NCI-H1930 (cell line): ENCODE measurements at places on chromosomes 1 and 21.

DNA sequence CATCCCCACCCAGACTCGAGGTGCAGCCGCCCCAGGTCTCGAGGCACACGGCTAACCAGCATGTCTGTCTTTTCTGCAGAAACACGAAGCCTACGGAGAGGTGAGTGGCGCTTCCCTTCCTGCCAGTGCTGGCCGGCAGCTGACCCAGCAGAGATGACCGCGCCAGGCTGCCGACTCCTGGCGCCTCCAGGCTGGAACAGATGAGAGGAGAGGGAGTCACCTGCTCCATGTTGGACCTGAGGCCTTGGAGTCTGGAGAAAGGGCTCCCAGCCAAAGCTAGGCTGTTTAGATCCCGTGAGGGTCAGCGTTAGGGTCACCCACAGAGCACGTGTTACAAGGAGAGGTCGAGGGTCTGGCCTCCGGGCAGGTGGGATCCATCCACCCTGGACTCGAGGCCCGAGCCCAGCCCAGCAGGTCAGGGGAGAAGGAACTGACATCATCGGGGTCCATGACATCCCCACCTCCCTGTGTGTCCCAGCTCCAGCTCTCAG is 14.9 kb downstream of the COL6A2 start:
- DNase-seq = no peak

GRCh38 chr1:25091658-25092057 is 140.6 kb downstream of the SYF2 start:
- DNase-seq = no peak

DNA sequence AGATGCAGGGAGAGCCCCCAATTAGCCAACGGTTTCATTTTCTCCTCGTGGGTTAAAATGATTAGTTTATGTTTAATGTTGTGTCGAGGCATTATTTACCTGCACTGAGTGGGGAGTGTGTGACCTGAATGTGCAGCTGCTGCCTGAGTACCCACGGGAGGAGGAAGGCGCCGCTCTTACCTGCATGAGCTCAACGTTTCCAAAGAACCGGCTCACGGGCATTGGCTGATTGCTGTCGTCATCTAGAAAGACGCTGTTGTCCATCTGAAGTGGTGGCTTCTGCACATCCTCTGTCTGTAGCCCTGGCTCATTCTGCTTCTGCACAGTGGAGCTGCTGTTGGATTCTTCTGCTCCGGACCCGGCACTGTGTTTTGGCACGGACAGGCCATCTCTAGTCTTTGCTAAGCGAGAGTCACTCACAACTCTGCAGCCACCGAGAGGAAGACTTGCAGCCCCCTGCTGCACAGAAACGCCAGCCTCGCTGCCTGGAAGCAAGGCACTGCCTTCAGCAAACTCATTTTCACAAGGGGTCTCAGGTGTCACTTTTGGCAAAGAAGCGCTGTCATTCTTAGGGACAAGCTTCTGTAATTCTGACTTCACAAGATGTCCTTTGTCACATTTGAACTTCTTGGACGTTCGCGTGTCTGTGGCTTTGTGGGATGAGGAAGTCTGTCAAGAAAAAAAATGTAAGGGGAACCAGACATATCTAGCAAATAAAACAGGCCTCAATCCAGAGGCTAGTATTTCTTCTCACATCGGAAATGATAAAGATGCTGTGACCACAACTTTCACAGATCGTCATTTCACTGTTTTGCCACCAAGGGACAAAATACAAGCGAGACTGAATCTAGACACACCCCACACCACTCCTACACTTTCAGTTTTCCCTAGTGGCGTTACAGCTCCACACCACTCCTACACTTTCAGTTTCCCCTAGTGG is 9.4 kb downstream of the C1orf174 start:
- DNase-seq = no peak

GRCh38 chr1:60287536-60287935 is 214.0 kb upstream of the C1orf87 start:
- DNase-seq = no peak

DNA sequence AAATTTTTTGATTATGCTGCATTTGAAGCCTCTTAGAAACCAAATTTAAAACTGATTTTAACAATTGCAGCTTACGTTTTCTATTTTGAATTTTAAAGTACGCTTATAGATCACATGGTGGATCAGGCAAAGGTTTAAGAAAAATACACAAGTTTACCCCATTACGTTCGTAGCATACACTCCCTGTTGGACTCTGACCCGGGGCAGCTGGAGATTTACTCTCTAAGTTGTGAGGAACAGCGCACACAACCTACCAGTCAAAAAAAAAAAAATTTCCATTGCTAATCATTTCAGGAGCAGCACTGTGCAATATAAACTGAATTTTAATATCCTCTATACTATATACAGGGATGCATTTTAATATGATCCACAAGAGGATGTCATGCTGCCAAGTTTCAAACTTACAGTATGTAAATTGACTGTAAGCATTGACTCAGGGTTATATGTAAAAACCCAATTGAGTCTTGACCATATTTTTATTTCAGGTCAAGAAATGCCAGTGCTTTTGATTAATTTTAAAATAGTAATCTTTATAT is 20.4 kb downstream of the CSDE1 start:
- DNase-seq = no peak

DNA sequence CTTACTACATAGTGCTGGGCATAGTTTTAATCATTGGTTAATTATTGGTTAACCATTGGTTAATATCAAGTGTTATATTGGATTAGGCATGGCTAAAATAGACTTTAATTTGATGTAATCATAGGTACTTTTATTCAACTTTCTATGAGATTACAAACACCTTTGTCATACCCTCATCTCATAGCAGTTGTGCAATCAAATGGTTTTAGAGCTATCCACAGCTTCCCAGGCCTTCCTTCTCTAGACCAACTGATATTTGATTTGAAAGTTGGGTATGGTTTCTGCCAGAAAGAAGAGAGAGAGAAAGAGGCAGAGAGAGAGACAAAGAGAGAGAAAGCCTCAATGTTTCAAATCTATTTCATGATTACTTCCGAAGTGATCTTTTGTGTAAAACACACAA is 9.6 kb upstream of the RGS1 start:
- no peak for DNase-seq

GRCh38 chr1:241115784-241116183 is 241.2 kb downstream of the RGS7 start:
- DNase-seq = no peak

DNA sequence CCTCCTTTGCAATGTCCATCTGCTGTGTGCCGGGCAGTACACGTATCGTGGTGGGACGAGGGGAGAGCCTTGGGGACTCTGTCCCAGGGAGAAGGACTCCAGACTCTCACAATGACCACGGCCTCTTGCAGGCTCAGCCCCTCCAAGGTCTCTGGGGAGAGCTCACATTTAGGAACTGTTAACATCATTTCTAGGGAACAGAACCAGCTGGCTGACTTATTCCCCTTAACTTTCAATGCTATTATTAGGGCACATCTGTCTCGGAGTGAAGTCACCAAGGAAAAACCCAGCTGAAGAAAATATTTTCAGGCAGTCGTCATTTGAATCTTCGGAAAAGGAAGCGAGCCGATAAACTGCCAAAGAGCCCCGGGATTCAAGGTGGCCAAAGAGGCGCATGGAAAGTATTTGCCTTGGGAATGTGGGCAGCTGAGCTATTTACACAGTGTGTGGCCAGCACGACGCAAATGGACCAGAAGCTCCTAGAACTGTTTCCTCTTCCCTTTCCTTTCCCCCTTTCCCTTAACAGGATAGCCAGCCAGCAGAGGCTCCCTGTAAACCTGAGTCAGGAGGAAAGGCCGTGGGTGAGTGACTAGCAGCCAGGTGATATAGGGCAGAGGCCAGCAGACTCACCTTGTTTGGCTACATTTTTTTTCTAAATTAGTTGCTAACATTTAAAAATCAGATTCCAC is 74.5 kb downstream of the ITPKB start:
- no peak for DNase-seq

DNA sequence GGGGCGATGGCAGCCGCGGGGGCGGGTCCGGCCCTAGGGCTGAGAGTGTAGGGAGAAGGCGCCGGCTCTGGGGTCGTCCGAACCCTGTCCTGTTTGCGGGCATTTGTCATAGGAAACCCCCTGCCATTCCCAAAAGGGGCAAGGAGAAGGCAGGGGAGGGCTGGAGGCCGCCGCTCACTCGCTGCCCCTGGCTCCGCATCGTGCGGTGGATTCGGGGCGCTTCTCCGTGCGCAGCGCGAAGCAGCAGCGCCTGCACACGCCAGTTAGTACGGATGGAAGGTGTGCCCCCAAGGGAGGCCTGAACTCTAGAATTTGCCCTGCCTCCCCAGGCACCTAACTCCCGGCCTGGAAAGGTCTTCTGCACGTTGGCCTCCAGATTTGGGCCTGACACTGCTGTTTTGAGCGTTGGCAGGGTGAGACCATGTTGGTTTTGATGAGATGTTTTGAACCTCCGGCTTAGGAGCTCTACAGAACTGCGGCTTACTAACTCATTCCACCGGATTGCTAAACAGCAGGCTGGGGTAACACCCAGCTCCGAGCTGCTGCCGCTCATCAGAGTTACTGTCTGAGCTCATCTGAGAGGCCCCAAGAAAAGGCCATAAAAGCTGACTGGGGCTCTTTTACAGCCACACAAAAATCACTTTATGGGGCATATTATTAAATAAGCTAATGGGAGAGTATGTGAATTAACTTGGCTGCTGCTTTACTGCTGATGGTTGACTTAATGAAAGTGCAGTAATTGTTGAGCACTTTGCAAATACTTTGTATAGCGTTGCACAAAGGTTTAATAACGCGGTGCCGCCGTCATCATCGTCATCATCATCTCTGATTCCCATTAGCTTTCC is 987 bp downstream of the GPR137B start:
- no peak for DNase-seq

DNA sequence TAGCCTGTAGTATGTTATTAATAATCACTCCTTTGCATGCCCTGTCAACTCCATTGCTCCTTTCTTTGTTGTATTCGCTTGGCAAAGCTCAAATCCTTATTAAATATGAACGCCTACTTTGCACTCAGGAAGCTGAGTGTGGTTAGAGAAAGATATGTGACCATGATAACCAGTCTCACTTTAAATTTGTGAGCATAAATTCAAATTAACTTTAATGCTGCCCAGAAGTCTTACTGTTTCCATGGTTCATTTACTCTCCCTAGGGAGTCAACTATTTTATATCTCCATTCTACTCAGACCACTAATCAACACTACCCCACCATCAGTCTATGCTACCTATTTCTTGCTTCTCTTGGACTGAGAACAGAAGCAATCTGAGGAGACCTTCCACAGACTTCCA is 12.1 kb upstream of the EPHX4 start:
- DNase-seq = no peak

- DNase-seq = no peak
Measured at GRCh38 chr21:34649400-34649799, 19.4 kb upstream of the CLIC6 start.

DNA sequence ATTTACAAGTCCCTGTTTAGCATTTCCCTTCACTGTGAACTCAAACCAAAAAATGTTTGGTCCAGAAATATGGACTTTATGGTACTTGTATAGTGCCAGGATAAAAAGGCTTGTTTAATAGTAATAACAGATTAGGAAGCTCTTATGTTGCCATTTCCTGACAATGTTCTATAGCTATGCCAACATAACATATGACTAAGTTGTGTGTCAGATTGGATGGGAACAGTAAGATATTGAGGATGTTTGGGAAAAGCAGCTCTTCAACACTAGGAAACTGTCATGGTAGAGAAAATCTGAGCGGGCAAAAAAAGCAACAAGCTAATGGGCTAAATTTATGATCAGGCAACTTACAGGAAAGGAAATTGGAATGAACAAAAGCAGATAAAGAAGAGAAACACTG is 287.1 kb upstream of the ADGRL4 start:
- DNase-seq = no peak

- DNase-seq = no peak
Measured at GRCh38 chr1:80447526-80447925, 1353.2 kb upstream of the ADGRL2 start.

GRCh38 chr1:112995890-112996289 is 39.9 kb upstream of the SLC16A1 start:
- DNase-seq = no peak

- DNase-seq = no peak
Measured at GRCh38 chr1:58654322-58654721, 45.5 kb downstream of the MYSM1 start.

DNA sequence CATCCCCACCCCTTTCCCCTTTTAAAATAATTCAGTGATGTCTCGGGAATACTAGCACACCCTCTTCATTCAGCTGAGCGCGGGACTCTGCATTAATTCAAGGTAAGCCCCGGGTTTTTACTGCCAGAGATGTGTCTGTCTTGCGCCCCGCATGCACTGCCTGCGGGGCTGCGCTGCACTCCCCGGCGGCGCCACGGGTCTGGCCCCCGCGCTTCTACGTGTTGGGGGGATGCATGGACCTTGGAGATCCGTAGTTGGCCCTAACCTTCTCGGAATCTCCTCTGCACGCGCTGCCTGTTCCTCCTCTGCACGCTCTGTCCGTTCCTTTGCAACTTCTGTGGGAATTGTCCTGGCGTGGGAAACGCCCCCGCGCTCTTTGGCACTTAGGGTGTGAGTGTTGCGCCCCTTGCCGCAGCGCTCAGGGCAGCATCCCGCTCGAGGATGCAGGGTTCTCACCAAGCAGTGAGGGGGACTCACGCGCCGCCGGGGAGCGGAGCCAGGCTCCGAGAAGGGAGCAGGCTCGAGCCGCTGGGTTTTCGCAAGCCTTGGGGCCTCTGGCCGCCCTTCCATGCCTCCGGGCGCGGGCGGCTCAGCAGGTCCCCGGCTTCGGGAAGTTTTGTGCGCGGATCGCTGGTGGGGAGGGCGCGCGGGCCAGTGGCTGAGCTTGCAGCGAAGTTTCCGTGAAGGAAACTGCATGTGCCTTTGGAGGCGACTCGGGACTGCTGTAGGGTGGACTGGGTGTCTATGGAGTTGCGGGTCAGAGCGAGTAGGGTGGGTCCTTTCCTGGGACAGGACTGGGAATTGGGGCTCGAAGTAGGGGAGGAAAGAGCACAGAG is 165.1 kb upstream of the CACNA1E start:
- no peak for DNase-seq

DNA sequence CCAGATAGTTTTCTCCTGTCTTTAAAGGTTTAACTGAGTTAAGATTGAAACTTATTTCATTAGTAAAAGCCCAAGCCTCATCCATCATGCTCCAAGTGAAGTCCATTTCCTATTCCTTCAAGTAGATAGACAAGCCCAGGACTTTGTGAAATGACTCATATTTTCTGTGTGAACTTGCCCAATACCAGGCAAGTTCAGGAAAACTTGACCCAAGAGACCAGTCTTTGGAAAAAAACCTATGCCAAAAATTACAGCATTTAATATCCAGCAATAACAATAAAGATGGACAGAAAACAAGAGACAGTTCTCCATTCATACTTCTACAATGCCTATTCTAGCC is 405 bp upstream of the RAB29 start:
- DNase-seq = no peak

- DNase-seq = no peak
Measured at GRCh38 chr1:207034998-207035397, 2.4 kb upstream of the C1orf116 start.

- no peak for DNase-seq
Measured at GRCh38 chr1:60359431-60359830, 285.9 kb upstream of the C1orf87 start.

GRCh38 chr1:79151006-79151796 is 144.7 kb upstream of the ADGRL4 start:
- DNase-seq = no peak

GRCh38 chr1:7644961-7645750 is 125.9 kb upstream of the VAMP3 start:
- no peak for DNase-seq
